SJSA1 (cell line): ENCODE measurements at places on chromosomes 6 and 20. TPM values are rescaled to one million over a fixed set of nuclear protein-coding genes. Genes with fewer than 3 reads are reported as not detected.

Gene KCNS1
- total RNA-seq = not detected in 2 replicates

Gene SLC17A1
- total RNA-seq = not detected in 2 replicates

Gene SYNDIG1
- not detected in 2 replicates for total RNA-seq

Gene KHDC3L
- total RNA-seq = not detected in 2 replicates

Gene IRAK1BP1
- 0.16 and 0.24 TPM in 2 replicates for total RNA-seq

Gene BACH2
- total RNA-seq = 1.3 and 1.4 TPM in 2 replicates

Gene DDX27
- 36.5 and 43.7 TPM in 2 replicates for total RNA-seq

Gene EEF1A2
- 5.2 and 13.0 TPM in 2 replicates for total RNA-seq

Gene VNN1
- not detected in 2 replicates for total RNA-seq

Gene DBNDD2
- 0.13 and 0.47 TPM in 2 replicates for total RNA-seq

Gene GMPR
- total RNA-seq = 17.7 and 21.3 TPM in 2 replicates

Gene HMGCLL1
- total RNA-seq = not detected in 2 replicates

Gene EYS
- total RNA-seq = not detected in 2 replicates

DNA sequence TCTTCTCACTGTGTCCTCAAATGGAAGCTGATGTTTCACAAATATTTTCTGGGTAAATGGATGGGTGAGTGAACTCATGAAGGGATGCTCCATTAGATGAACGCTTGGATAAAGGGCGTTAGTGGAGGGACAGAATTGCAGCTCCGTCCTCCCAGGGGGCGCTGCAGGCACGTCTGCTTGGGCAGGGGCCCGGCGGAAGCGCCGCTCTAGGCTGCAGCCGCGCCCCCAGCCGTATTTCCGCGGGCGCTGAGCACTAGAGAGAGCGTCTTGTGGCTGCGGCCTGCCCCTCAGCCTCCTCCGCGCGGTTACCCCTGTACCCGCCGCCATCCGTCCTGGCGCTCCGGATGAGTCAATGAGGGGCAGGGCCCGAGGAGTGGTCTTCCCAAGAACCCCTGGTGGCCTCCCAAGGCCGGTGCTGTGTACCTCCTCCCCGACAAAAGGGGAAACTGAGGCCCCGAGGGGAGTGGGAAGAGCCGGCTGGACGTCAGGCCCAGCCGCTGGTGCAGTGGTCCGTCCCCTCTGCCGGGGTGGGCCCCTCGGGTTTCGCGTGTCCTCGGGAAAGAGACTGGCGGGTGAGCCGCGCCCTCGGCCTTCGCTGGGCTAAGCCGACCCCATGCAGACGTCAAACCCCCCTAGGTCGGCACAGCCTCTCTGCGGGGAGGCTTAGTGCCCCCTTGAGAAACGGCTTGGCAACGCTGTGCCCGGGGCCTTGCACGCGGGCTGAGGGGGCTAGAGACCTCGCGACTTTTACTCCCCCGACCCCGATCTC is 11.5 kb upstream of the SNHG17 start:
- peak; percentile 93 for DNase-seq

GRCh38 chr6:47342824-47343223 is 33.1 kb upstream of the TNFRSF21 start:
- no peak for DNase-seq

DNA sequence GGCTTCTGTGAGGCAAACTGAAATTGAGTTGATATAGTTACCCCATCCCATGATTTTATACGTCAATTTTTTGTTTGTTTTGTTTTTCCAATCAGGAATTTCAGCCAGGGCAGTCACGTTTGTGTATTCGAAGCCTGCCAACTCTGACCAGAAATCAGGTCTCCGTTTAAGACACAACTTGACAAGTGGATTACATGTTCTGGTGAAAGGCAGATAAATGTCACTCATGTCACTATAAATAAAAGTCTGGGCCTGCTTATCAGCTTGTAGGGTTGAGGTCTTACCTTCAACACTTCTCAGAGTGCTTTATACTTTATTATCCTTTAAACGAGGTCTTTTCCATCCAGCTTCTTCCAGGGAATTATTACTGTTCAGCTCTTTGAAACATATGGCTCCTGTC is 8.4 kb upstream of the XRN2 start:
- DNase-seq = no peak

- DNase-seq = peak; percentile 48
Measured at GRCh38 chr6:158972241-158973233, 27.5 kb downstream of the RSPH3 start.

GRCh38 chr6:29552512-29553051 is 7.0 kb downstream of the UBD start:
- peak; percentile 4 for DNase-seq

DNA sequence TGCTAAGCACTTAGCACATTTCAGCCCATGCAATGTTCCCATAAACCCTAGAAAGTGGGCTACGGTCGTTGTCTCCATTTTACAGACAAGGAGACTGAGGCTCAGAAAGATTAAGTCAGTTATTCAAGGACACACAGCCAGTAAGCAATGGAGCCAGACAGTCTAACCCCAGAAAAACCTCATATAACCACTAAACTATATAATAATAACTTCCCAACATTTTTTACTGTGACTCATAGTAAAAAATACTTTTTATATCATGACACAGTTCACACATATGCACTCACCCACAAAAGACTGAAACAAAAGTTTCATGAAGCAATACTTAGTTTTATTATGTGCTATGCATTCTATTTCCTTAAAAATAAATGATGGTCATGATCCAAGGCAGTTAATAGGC is 66.2 kb upstream of the EYA2 start:
- DNase-seq = peak; percentile 12

- DNase-seq = no peak
Measured at GRCh38 chr6:64084185-64084663, 448.6 kb downstream of the PHF3 start.

DNA sequence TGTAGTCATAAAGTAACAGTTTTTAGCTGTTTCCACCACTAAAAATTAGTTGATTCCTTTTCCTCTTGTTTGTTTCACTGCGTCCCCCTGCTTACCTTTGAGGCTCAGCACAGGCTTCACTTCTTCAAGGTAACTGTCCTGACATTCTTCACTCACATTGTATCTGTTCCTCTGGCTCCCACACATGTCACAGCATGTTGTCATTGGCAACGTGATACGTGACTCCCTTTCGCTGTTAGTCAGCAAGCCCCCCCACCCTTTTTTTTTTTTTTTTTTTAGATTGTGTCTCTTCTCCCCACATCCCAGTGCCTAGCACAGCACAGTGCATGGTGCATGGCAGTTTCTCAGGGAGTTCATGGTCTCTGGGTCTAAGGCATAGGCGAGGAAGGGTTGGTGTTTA is 13.3 kb downstream of the VAPB start:
- DNase-seq = no peak

DNA sequence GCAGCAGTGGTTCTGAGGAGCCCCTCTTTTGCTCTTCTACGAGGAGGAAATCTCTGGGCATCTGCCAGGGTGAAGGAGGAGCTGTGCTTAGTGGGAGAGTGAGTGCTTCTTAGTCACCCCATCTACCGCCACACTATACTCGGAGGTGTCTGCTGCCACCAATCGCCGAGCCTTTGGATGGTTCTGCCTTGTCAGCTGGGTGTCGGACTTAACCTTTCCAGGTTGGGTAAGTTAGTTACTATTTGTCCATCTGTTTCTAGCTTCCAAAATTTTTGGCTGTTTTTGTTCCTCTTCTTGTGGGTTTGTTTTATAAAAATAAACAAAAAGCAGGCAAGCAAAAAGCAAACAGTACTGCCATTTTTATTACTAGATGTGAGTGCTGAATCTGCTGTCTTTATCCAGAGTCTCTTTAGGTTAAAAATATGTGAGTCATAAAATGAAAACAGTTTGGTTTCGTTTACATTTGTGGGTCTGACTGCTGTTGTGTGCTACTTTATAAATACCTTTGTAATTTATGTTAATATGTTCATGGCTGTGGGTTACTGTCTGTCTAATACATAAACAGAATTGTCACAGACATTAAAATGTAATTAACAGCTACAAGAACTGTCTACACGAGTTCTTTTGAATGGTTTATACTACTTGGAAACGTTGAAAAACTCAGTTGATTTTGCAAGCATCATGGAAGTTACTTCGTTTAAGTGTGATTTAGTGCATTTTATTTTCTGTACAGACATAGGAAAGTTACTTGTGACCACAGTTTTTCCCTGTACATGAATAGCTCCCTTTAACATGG is 89.2 kb downstream of the ARID1B start:
- peak; percentile 77 for DNase-seq

DNA sequence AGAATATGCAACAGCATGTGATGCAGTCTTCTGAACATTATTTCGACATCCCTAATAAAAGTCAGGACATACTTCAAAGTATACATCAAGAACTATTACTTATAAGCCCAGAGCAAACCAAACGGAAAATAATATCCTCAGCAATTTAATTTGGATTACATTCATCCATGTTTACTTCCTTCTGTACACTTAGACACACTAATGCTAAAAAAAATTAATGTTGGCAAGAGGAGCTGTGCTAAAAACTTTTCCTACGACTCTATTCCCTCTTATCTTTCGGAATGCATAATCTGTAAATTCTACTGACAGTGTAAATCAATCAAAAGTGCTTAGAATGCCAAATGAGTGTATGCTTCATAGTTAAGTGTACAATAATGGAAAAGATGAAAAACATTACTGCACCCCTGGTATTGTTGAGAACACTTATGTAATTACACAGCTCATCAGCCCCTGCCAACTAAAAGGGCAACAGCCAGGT is 301.2 kb upstream of the HSF2 start:
- DNase-seq = no peak

DNA sequence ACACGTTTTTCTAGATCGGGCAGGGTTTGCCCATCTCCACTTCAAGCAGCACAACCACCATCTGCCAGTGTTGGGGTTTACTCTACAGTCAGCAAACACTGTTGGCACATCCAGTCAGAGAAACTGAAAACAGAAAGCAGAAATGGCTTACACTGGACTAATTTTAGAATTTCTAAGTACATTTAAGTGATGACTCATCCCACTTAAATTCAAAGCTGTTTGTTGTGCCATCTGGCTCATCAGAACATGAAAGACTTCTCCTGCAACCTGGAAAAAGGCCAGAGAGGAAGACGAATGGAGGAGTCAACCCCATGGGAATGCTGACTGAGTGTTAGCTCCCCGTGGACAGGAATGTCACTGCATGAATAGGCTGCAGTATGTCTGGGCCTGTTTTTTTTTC is 21.8 kb downstream of the FAM209B start:
- DNase-seq = peak; percentile 84

DNA sequence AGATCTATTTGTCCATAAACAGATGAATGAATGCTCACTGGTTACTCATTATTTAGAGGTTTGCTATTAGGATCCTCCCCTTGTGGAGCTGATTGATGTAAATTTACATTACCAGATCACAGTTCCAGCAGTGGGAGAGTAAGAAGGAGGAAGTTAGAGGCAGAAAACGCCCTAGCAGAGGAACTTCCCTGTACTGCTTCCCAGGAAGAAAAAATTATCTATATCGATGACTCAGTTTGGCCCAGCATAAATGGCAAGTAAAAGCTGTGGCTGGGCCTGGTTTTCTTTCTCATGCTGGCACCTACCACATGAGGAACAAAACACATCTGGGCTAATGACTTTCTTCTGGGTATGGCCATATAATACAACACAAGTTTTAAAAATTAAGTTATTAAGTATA is 35.7 kb downstream of the DNAAF9 start:
- no peak for DNase-seq

DNA sequence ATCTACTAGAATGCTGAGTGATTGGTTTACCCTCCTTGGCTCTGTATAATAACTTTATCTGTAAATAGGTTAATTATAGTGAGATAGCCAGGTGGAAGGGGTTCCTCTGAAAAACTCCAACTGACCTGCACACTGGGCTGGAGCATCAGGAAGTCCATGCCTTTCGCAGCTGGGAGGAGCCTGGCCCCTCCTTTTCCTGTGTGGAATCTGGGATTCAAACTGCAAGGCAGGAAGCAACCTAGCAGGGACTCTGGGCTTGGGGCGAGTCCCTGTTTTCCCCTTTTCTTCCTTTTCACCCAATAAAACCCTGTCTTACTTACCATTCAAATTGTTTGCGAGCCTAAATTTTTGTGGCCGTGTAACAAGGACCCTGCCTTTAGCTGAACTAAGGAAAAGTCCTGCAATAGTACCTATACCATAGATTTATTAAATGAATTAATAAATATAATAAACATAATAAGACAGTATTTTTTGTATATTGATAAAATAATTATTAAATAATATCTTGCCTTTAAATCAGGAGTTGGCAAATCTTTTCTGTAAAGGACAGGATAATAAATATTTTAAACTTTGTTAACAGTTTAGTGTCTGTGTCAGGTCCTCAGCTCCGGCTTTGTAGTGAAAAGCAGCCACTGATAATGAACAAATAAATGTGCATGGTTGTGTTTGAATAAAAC is 406.2 kb upstream of the MMS22L start:
- no peak for DNase-seq

DNA sequence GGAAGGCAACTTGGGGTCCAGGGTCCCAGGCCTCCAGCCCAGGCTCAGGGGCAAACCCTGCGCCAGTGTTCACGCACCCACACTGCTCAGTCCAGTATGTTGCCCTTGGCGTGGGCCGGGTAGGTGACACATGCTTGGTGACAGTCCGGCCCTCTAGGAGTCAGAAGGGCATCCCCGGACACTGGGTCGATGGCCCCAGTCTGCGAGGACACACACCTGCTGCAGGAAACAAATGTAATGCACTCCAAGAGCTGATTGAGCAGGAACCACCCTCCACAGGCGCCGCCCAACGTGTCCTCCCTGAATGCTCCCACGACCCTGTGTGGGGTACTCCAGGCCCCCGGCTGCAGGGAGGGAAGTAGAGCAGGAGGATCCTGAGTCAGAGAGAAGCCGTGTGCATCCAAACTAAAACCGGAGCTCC is 160.7 kb downstream of the DLL1 start:
- peak; percentile 33 for DNase-seq

DNA sequence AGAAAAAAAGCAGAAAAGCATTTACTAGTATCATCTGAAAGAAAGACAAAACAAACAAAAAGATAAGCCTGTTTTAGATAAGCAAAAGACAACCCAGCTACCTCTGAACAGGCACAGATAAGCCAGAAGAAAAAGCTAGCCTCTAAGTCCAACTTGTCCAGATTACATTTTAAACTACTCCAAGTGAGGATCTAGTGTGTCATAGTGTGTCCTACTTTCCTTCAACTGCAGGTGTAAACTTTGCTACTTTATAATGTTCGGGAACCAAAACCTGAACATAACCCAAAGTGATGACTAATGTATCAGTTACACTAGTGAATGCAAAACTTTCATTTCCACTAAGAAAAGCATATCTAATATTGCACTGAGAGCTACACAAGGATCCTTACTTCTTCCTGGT is 19.5 kb downstream of the ADNP start:
- no peak for DNase-seq

- DNase-seq = no peak
Measured at GRCh38 chr6:128463942-128464341, 56.5 kb downstream of the PTPRK start.
